Fibroblast of skin of scalp (primary cell): ENCODE measurements at places on chromosomes 11 and 22.

- no peak for DNase-seq
These were observed 259.4 kb downstream of the SWAP70 start for GRCh38 chr11:9923280-9923679.

- DNase-seq = no peak
These were observed 51.1 kb upstream of the CABP7 start for GRCh38 chr22:29668673-29669072.

DNA sequence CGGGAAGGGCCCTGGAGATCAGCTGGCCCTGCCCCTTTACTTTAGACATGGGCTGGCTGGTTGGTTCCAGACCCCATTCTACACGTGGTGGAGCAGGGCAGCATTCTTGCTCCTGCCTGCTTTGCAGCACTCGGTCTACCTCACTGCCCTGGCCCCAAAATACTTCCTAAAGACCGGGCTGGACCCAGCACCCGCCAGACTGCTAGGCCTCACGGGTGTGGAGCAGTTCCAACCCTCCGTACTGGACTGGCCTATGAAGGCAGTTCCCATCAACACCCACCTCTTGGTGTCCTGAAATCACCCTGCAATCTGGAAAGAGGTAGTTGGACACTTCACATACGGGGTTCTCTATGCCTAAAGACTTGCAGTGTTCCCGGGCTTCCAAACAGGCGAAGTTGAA, 6.4 kb downstream of the MCAT start:
- no peak for DNase-seq

- DNase-seq = peak; percentile 79
These were observed 62.6 kb downstream of the CWC15 start for GRCh38 chr11:94910779-94911178.

DNA sequence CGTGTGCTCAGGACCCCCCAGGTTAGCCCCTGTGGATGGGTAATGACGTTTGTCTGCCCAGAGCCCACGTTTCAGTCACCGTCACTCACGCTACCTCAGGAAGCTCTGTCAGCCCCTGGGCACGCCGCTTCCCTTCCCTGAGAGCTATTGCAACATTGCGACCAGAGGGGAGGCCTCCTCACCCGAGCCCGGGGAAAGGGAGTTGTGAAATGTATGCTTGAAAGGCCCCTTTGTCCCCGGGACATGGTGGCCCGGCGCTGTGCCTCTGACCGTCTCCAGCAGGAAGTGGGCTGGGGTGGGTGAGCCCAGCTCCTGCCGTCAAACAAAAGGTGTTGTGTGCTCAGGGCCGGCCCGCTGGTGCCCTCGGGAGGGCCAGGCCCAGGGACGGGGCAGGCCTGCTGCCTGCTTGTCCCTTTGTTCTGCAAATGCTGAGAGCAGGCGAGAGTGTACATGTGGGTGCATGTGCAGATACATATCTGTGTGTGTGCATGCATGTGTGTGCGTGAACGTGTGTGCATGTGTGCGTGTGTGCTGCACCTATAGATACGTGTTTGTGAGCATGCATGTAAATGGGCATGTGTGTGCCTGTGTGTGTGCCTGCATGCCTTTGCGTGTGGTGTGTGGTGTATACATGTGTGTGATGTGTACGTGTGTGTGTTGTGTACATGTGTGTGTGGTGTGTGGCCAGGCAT, 1125.0 kb downstream of the BRD1 start:
- DNase-seq = no peak

DNA sequence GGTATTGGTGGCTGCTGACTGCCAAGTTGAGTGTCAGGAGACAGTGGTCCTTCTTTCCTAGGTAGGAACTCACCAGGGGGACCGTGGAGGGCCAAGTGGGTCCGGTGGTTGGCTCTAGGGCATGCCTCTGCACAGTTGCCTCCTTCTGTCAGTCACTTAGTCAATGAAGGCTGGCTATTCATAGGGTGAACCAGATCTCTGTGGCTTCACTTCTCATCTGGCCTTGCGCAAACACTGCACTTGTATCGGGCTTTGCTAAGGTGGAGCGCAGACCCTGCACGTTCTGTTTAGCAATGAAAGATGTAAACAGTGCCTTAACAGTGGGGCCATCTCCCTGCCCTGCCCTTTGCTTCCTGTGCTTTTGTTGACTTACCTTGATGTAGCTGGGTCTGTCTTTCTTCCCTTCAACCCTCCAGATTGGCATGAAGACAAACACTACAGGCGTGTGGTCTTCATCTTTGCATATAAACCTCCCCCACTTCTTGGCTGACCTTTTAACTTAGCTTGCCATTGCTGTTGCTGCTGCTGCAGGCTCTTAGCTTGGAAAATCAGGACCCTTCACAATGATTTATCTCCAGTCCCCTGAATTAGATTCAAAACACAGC, 6.7 kb upstream of the SORL1-AS1 start:
- DNase-seq = no peak

GRCh38 chr22:36940676-36941075, 27.2 kb downstream of the CSF2RB start:
- no peak for DNase-seq
